ENCODE measurements at places on chromosomes 1 and 21.

GRCh38 chr1:206470692-206471414 lies 577 bp downstream of the IKBKE start:
- peak; percentile 58 for DNase-seq

GRCh38 chr1:8525216-8525557 lies 207.3 kb downstream of the SLC45A1 start:
- DNase-seq = no peak

GRCh38 chr1:30450148-30450817 lies 273.1 kb downstream of the MATN1 start:
- DNase-seq = no peak

GRCh38 chr1:35564037-35564883 lies 6.7 kb downstream of the NCDN start:
- peak; percentile 82 for DNase-seq

GRCh38 chr1:79738101-79738500 lies 731.6 kb upstream of the ADGRL4 start:
- no peak for DNase-seq

- no peak for DNase-seq
Measured at GRCh38 chr1:201324821-201325677, 41.7 kb downstream of the PKP1 start.

DNA sequence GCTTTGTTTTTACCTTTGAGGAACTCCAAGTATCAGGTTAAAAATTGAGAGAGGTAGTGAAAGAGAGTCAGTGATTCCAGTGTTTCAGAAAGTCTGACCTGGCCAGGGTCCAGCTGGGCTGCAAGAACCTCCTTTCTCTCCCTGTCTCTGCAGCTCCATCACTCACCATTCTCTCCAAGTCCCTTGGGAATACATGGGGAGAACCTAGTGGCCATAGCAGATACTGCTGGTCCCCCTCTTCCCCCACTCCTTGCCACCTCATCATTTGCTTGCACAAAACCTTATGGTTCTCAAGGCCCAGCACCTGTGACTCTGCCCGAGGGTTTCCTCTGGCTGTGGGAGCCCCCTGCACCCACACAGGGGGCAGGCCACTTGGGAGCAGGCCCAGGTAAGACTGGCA lies 279.5 kb downstream of the KIF26B start:
- DNase-seq = no peak

DNA sequence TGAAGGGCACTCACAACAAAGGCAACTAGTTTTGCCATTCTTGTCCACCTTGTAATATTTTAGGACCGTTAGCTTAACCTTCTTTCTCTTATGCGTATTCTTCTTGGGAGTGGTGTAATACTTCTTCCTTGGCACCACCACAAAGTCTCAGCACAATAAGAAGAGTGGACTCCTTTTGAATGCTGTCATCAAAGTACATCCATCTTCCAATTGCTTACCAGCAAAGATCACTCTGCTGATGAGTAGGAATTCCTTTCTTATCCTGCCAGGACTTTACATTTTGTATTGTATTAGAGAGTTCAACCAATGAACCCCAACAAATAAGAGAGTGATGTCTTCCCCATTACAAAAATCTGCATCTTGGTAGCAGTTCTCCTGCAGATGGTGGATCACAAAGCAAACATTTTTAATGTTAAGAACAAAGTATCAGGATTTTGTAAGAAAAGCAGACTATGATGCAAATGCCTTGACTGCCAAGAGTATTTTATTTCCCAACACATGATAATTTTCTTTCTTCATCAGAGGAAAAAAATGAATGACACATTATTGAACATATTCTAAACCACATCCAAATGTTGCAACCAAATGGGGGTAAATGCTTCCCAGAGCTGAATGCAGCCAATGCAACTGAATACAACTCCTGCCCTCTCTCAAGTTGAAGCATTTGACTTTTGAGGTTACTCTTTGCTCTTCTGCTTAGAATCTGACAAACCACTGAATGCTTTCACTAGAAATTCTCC lies 5.1 kb upstream of the ARNT start:
- no peak for DNase-seq

DNA sequence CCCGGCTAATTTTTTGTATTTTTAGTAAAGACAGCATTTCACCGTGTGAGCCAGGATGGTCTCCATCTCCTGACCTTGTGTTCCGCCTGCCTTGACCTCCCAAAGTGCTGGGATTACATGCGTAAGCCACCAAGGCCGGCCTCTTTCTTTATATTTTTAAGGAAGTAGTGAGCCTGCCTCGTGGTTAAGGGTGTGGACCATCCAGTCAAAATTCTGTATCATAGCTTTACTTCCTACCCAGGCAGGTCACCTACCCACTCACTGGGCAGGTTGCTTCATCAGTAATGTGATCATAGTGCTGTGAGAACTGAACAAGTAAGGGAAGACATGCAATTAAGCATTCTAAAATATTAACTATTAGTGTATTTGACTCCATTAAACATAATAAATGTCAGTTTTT lies 8.1 kb upstream of the ACOT7 start:
- no peak for DNase-seq

DNA sequence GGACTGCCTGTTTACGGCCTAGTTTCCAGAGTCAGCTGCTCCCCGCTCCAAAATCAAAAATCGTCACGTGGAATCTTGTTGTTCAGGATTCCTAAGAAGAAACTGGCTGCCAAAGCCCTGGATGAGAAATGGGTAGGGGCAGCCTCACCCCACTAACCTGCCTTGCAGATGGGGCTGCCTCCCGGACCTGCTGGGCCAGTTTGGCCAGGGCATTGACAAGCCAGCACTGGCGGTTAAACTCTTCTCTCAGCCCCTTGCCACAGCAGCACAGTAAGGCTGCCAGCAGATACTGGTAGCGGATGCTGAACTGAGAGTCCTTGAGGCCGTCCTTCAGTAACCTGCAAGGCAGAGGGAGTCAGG lies 31.6 kb upstream of the PPP1R15B start:
- DNase-seq = no peak

DNA sequence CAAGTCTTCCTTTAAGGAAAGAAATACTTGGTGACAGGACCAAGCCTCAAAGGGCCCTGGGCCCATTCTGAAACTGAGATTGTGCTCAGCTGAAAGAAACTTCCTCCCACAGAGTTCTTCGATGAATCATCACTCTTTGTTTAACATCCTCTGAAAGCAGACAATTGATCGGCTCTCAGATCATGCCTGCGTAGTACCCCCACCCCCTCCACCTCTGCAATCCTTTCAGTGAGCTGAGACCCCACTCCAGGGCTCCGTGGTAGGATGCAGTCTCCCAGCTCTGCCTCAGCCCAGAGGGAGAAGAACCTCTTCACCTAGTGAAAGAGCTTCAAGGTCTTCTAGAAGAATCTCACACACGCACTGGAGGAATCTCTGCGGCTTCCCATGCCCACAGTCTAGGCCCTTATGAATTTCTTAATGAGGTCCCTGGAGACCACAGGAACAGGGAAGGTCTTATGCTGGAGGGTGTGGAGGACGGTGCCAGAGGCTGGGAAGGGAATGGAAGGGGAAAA lies 104.9 kb upstream of the SOD1 start:
- DNase-seq = peak; percentile 27

DNA sequence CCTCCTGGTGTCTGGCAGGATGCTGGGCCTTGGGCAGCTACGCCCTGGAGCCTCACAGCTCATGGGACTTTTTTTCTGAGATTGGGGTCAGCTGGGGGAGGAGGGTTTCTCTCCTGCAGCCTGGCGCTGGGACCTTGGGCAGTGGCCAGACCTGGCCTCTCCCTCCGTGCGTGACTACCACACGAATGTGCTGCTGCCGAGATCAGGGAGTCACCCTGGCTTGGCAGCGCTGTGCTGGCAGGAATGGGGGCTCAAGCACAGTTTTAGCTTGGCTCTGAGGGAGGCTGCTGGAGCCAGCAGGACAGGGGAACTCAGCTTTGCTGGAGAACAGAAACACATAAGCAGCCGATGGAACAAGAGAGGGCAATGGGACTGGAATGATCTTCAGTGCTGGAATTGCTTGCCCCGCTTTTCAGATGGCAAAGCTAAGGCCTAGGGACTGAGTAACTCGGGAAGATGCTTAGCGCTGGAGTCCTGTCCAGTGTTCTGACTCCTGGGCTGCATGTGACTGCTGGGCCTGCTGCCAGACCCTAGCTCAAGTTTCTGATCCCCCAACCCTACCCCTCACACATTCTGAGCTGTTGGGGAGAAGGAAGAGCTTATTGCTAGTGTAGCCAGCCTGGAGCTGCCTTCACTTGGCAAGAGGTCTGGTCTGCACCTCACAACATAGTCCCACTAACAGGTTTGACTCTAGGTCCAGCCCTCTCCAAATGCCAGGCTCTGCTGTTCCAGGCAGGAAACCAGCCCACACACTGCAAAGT lies 69.9 kb downstream of the NAV1 start:
- DNase-seq = no peak

DNA sequence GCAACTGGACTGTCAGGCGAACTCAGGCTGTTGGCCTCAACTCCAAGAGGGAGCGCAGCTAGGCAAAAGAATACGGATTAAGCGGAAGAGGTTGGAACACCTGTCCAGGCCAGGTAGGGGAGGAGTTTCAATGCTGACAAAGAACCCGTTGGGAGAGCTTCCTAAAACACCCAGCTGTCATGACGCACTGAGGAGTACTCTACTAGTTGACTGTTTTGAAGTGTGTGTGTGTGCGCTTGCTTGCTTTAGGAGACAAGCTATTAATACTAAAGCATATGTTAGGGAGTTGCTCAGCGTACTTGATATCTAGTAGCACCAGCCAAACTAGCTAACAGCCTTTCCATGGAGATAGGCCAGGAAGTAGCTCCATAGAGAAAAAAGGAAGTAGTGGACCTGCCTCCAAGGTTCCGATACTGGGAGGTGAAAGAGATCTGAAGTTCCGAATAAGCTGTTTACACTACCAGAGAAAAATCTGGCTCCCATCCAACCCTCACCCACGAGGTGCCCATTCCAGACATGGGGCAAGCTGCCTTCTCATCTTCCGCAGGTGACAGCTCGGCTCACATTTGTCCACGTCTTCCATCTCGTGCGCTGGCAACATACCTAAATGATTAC lies 974 bp upstream of the FNBP1L start:
- DNase-seq = no peak

GRCh38 chr1:13600762-13601453 lies 17.3 kb downstream of the PDPN start:
- DNase-seq = no peak

- DNase-seq = no peak
Measured at GRCh38 chr1:89041119-89041641, 18.5 kb upstream of the GBP3 start.

DNA sequence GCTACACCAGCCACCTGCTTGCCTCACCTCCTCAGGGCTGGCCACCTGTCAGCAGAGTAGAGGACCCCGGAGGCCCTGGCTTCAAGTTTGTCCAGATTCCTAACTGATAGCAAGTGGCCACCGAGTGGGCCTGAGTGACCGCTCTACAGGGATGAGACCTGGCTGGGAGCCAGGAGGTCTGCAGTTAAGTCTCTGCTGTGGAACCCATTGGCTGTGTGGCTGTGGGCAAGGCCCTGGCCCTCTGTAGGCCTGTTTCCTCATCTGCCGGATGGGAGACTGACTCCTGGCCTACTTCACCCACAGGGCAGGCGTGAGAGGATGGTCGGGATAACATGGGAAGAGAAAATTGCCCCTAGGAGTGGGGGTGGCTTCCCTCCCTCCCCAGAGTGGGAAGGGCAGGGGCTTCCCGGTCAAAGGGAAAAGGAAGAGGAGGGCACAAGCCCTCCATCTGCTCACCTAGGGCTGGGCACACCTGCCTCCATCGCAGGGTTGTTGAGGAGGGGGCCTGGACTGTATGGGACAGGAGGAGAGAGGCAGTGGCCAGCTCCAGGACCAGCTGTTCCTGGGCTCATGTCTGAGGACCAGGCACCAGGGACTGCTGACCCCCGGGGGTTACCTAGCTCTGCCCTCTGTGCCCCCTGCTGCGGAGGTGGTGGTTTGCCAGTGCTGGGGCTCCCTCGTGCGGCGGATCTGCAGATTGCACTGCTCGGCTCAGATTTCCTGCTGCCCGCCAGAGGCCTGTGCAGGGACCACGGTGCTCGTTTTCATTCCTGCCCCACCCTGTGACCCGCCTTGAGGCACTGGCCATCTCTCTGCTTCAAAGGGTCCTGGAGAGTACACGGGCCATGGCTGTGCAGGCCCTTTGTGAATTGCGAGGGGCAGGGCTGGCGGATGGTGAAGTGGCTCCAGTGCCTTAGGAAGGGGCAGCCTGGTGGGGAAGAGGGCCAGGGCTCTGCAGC lies 9.1 kb upstream of the MTFR1L start:
- DNase-seq = peak; percentile 79

DNA sequence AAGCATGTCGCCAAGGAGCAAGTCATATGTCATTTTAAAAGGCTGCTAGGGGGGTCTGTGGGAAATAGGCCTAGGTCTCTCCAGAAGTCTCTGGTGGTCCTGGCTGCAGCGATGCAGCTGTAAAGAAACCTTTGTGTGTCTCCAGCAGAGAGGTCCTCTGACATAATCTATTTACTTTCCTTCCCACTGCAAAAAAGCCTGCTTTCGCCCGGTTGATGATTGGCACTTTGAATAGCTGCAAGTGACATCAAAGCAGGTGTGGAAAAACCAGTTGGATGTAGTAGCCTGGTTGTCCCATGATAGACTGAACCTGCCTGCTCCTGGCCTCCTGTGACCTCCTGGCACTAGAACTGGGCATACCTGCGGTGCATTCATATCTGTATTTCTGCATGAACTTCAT lies 13.8 kb downstream of the RASSF5 start:
- DNase-seq = no peak

GRCh38 chr1:9957726-9958125 lies 14.5 kb downstream of the NMNAT1 start:
- DNase-seq = no peak

DNA sequence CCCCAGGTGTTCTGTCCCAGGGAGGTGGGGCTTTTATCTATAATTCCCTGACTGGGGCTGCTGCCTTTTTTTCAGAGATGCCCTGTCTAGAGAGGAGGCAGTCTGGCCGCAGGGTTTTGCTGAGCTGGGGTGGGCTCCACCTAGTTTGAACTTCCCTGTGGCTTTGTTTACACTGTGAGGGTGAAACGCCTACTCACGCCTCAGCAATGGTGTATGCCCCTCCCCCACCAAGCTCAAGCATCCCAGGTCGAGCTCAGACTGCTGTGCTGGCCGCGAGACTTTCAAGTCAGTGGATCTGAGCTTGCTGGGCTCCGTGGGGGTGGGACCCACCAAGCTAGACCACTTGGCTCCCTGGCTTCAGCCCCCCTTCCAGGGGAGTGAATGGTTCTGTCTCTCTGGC lies 124.3 kb downstream of the CENPF start:
- no peak for DNase-seq

- DNase-seq = no peak
Measured at GRCh38 chr1:110605901-110606656, at the start of gene KCNA2. Gene KCNA2, minus strand, starts transcription at chr1:110606358. Its CDS starts 1,576 bp downstream, at chr1:110604782.

DNA sequence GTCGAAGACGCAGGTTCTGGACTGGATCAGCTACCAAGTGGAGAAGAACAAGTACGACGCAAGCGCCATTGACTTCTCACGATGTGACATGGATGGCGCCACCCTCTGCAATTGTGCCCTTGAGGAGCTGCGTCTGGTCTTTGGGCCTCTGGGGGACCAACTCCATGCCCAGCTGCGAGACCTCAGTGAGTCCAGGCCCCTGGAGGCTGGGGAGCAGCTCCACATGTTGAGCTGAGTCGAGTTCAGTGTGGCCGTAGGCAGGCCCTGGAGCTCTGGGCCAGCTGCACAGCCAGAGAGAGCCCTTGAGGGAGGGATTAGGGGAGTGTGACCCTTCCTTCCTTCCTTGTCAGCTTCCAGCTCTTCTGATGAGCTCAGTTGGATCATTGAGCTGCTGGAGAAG lies 1.6 kb downstream of the ELF3 start:
- DNase-seq = no peak

GRCh38 chr1:1208713-1209433 lies 2.5 kb upstream of the TNFRSF18 start:
- DNase-seq = no peak

GRCh38 chr21:22585558-22585957 lies 1587.3 kb downstream of the NCAM2 start:
- DNase-seq = no peak

- DNase-seq = peak; percentile 75
Measured at GRCh38 chr1:202160377-202160940, at the start of gene PTPN7. Gene PTPN7, minus strand, starts transcription at chr1:202160602. Its CDS starts 1,200 bp downstream, at chr1:202159402.
